Occipital lobe (tissue), 3 donors: ENCODE measurements at places on chromosomes 3 and 15.

DNA sequence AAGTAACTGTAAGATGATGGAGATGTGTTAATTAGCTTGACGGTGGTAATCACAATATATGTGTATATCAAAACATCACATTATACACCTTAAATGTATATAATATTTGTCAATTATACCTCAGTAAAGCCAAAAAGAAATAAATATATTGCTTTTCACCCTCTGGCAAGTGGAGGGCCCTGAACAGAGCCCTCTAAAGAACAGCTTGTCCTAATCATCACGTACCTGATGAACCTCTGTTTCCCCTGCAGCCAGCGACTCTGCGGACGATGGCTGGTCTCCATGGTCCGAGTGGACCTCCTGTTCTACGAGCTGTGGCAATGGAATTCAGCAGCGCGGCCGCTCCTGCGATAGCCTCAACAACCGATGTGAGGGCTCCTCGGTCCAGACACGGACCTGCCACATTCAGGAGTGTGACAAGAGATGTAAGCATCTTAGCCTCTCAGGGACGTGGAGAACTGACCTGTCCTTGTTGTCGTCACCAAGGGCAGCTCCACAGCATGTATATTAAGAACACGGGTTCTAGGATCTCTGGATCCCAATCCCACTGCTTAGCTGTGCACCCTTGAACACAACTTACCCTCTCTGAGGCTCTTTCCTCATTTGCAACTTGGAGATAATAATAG lies 6.3 kb downstream of the THBS1 start:
- DNase-seq, result no peak

- DNase-seq, result no peak
Observed at GRCh38 chr3:66004244-66004643, 34.5 kb downstream of the MAGI1 start.

DNA sequence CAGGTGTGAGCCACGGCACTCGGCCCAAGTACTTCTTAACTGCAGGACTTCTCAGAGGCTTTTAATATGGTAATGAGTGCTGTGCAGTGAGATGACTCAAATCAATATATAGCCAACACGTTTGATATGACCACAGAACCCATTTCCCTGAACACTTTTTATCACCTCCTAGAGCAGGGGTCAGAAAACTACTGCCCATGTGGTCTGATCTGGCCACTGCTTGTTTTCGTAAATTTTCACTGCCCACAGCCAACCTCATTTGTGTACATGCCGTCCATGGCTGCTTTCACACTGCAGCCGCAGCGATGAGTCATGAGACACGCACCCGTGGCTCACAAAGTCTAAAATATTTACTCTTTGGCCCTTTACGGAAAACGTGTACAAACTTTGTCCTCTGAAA lies 179.2 kb downstream of the RORA start:
- no peak for DNase-seq

- DNase-seq, result no peak
Observed at GRCh38 chr15:26759986-26760385, 12.9 kb downstream of the GABRB3 start.

DNA sequence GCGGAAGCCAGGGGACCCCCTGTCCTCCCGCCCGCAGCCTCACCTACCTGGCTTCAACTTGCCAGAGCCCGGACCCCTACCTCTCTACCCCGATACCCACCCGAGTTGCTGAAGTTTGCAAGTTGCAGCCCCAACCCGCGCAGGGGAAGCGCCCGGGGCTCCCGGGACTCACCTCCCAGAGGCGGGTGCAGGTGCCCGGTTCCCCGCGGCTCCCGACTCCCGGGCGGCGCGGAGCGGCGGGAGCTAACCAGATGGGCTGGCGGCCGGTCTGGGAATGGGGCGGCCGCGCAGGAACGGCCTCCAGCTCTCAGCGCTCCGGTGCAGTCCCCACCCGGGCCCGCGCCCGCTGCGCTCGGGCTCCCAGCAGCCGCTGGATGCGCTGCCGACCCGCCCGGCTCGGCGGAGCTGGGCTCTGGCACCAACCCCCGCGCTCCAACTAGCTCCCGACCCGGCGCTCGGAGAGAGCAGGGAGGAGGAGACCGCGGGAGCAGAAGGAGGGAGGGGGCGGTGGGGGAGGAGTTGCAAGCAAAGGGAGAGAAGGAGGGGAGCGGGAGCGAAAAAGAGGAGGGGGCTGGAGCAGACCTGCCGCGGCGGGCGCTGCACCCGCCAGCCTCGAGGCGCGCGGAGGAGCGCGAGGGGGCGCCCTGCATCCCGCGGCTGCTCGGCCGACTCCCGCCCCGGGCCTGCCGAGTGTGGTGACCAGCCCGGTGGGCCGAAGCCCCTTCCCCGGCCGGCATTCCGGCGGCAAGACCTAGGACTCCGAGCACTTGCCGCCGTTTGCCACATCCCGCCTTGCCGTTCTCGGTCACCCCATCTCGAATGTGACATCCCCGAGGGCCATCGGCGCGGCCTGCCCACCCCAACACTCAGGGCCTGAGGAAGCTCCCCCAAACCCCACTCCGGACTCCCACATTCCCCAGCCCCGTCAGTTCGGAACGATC lies at the start of gene SEMA5B:
Gene SEMA5B, minus strand, starts transcription at position 472 of the 941 bp plus-strand sequence. CDS start 66,500 bp downstream, outside the sequence.
- no peak for DNase-seq
